Hypothalamus (tissue), 51 donors: ENCODE measurements at places on chromosomes 2 and 18.

DNA sequence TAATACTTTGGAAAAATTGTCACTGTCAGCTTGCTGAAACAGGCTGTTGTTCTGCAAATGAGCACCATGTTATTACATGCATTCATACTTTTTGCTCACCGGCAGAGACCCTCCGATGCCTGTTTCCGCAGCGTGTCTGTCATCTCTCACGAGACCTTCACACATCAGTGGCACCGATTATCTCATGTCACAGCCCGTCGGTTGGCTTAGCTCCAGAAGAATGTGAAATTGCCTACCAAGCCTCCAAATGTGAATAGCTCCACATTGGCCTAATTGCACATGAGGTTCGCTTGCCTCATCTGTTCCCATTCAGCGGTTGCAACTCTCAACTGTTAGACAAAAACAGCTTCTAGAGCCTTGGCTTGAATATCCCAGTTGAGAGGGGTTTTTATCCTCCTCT lies 233.0 kb downstream of the ACTR3 start:
- no peak for DNase-seq

- no peak for DNase-seq
These were observed 75.5 kb upstream of the MSTN start for GRCh38 chr2:190138032-190138431.

DNA sequence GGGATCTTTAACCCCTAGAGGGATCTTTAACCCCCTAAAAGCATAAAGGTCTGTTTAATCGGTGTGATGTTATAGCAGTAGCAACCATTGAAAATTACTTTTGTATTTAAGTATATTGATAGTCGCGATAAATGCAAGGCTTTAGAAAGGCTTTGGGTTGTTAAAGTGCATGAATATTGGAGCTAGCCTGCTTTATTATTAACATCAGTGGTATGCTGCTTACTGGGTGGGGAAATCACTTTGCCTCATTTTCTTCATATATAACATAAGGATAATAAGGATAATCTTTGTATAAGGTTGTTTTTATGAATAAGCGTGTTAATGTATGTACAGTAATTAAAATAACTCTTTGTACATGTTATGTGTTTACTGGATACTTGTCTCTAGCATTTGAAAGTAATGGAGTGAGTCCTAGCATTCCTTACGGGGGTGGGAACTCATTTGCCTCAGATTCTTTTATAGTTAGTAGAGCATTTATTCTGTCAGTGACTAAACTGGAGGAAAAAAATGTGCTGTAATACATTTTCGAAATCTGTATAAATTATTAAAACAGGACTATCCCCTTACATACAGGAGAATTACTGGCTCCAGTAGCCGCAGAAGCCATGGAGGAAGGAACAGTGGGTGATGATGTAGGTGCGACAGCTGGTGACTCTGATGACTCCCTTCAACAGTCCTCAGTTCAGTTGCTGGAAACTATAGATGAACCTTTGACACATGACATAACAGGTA lies 122.2 kb downstream of the BIRC6 start:
- DNase-seq, result no peak

DNA sequence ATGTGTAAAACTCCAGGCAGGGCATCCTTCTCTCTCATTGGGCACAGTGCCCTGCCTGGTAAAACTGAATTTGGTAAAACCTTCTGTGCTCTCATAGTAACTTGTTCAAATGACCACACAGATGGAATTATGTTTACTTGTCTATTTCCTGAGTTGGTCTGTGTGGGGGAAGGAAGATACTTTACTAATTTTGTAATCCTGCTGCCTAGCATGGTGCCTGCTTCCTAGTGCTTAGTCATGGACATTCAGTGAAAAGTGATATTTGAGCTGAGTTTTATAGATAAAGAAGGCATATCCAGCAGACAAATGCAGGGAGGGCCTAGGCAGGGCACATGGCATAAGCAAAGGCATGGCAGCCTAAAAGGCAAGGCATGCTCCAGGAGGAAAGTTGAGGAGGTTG lies 199.4 kb downstream of the FSHR start:
- DNase-seq, result no peak

DNA sequence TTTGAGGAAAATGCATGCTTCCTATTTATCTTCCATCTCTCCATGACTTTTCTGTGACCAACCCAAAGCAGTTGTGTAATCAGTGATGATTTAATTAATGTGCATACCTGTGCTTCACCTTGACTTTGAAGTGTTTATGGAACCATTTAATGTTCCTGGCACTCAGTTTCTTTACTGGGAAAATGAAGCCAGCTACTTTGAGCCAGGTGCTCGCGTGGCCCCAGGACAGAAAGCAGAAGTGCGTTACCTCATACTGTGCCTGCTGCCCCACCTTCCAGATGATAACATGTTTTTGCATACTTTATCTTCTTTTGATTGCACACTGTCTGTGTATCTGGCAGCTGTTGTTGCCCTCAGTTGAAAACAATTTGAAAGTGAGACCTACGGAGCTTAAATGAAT lies 61.3 kb downstream of the PMAIP1 start:
- DNase-seq, result no peak

DNA sequence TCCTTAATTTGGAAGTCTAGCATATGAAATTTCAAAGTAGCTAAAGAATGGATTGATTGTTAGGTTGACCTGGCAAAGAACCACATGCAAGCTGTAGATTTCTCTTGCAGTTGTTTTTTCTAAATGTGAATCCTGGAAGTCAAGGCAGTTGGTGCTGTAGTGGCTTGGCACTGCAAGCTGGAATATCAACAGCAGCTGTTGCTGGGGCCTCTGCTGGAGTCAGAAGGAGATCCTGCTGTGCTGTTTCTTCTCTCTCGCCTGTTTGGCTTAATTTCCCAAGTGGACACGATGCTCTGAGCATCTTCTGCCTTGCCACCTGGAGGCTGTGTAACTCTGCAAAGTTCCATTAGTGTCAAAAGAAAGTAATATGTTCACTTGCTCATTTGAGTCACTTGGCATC lies 12.6 kb downstream of the PIK3C3 start:
- peak; percentile 10 for DNase-seq
